ENCODE measurements at places on chromosomes 16 and 17. TPM values are rescaled to one million over a fixed set of nuclear protein-coding genes. Genes with fewer than 3 reads are reported as not detected.

RGS11 gene
- total RNA-seq: 0.70 TPM

DNA sequence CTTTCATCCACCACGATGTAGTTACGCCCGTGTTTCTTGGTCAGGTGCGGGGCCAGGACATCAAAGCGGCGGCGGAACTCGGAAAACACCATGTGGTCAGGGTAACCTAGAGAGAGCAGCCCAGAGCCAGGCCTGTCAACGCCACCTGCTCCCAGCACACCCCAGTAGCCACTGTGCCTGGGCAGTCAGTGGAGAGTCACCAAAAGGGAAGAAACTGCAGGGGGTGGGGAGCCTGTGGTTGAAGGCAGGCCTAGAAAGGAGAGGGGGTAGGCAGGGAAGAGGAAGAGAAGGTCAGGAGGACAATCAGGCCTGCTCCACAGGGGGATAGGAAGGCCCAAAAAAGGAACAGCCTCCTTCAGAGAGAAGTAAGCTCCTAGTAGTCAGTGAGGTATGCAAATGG, 64.1 kb downstream of the PIPOX start:
- DNase-seq: no peak

GRCh38 chr17:75181608-75182318, 996 bp downstream of the SUMO2 start:
- DNase-seq: peak; percentile 58

- DNase-seq: no peak
These were observed 717 bp downstream of the CYBA start for GRCh38 chr16:88649924-88650748.

DNA sequence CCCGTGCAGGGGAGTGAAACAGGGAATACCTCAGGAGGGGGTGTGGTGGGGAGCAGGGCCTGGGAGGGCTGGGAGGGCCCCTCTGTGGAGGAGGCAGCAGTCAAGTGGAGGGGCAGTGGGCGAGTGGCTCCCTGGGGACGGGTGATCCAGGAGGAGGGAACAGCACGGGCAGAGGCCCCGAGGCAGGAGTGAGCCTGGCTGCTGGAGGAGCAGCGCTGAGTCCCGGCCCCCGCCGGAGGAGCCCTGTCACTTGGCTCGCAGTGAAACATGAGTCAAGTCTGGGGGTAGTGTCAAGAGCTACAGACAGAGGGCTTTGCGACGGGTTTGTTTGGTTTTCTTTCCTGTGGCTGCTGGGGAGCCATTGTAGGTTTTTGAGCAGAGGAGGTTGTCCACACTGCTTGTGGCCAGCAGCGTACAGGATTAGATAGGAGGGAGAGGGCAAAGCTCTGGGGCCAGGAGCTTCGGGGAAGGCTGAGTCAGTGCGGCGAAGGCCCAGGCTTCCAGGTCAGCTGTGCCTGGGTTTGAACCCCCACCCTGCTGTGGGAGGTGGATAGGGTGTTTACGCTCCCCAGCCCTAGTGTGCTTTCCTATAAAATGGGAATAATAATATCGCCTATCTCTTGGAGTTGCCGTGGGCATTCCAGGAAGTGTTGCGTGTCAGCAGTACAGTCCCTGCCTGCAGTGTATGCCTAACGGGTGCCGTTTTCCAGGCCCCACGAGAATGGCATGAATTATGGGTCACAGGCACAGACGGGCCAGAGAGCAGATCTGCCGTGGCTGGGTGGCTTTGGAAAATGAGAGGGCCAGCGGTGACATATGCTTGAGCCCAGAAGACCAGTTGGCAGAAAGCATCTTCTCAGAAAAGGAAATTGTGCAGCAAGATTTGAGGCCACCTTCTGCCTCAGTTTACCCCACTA, 115.9 kb upstream of the CIBAR2 start:
- DNase-seq: no peak

All from left lobe of liver (tissue), 2 donors.